ENCODE measurements at places on chromosomes 5 and 9.

- DNase-seq = no peak
Observed at GRCh38 chr5:67802766-67803165, 412.8 kb upstream of the PIK3R1 start.

GRCh38 chr5:28468166-28468565 is 1429.8 kb upstream of the CDH9 start:
- DNase-seq = no peak

DNA sequence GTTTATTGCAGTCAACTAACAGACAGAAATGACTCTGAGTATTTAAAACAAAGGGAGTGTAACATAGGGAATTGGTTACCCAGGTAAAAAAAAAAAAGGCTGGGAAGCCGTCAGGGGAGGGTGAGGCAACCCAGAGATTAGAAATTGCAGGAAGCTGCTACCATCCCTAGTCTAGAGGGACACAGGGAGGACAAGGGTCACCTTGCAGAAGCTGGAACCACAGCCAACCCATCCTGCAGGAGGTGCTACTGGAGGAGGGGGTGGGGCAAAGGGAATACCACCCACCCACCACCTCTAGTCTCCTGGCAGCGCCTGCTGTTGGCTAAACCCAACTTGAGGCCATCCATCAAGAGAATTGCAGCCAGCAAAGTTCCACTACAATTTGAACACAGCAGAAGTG is 6.5 kb downstream of the CAST start:
- DNase-seq = no peak

- no peak for DNase-seq
Observed at GRCh38 chr9:121674952-121675351, 23.5 kb downstream of the DAB2IP start.

DNA sequence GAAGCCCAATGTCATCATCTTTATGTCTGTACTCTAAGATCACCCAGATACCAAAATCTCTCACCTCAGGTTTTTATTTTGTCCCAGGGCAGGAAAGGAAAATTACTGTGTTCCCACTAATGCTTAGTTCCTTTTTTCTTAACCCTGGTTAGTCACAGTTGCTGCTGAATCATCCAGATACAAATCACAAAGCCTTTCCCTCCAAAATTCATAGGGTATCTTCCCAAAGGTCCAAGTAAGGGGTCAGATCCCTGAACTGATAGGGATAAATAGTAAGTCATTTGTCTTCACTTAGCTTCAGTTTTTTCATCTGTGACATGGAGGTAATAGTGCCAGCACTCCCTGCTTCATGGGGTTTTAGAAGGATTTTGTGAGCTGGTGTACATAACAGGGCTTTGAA is 2.2 kb downstream of the PLCXD3 start:
- DNase-seq = no peak

- DNase-seq = no peak
Observed at GRCh38 chr9:105093685-105094084, 150.8 kb upstream of the SLC44A1 start.

DNA sequence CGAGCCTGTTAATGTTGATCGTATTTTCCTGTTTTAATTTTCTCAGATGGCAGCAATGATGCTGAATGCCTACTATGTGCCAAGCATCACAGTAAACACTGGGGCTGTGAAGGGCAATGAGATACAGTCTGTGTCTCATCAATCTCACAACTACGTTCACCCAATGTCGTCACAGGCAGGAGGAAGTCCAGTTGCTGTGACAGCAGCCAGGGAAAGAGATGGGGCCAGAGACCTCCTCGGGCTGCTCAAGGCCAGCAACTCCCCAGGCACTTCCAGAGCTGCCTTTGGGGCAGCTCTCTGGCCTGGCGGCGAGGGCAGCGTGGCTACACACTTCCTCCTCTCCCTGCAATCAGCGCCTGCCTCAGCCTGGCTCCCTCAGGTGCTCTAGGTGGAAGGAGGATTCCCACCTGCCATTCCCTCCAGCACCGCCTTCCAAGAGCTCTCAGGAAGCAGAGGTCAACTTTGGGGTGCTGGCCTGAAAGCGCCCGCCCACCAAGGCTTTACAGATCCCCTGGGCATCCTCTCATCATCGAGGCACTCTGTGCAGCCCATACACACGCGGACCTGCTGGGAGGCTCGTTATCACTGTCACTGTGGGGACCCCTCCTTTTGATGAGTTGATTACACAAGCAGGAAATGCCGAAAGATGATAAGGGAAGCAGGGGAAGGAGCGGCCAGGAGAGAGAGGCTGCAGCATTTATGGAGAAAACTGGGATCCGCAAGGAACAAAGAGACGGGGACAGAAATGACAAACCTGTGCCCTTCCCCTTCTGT is 159.2 kb downstream of the ZDHHC21 start:
- DNase-seq = no peak

GRCh38 chr5:149628221-149628620 is 46.9 kb downstream of the ARHGEF37 start:
- no peak for DNase-seq

- no peak for DNase-seq
Observed at GRCh38 chr9:103755441-103755840, 338.7 kb upstream of the SMC2 start.

DNA sequence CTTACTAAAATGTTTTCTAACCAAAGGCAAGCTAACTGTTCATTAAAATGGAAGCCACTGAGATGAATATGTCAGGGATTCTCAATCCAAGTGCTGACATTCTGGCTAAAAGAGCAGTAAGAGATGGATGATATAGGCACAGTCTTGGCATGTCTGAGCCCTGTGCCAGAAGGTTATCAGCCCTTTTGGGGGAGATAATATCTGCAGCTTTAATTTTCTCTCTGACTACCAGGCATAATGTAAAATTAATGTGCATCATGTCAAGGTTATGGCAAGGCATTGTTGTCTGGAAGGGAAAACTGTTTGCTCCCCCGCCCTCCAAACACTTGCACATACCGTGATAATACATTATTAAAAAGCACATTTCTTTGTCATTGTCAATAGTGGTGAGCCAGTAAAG is 609.8 kb downstream of the ZNF608 start:
- no peak for DNase-seq

DNA sequence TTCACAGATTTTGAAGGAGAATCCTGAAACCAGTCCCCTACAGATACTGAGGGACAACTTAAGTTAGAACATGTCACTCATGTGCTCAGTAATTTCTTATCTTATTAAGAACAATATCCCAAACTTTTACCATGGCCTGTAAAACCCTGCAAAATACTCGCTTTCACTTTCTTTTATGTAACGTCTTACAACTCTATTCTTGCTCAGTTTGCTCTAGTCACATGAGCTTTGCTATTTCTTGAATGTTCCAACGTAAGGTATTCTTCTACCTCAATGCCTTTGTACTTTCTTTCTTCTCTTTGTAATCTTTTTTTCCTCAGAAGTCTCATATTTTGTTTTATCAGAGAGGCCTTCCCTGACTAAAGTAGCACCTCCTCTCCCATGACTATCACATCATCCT is 14.1 kb downstream of the TMEM38B start:
- no peak for DNase-seq

- DNase-seq = no peak
Observed at GRCh38 chr9:130713286-130713960, 19.8 kb downstream of the EXOSC2 start.

DNA sequence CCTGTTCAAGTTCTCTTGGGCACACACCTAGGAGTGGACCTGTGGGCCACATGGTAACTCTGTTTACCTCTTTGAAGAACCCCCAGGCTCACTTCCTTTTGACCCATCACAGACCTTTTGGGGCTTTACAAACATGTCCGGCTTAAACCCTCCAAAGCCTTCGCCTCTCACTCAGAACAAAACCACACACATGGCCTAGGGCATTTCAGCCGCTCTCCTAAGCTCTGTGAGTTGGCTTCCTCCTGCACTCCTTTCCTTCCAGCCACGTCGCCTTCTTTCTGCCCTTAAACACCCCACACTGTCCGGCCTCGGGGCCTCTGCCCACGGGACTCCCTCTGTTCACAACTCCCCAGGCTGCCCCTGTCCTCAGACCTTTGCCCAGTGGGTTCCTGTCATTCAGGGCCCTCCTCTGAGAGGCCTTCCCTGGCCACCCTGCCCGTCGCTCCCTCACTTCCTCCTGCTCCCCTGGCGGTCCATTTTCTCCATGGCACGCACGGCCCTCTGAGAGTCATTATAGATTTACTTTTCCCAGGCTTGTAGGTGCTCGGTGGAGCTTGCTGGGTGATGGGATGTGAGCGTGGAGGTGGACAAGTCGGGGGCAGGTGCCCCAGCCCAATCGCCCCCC is 1.9 kb downstream of the DOK3 start:
- no peak for DNase-seq

GRCh38 chr5:130546211-130546610 is 618.8 kb downstream of the HINT1 start:
- DNase-seq = no peak

- no peak for DNase-seq
Observed at GRCh38 chr9:115628426-115628825, 510.5 kb upstream of the TNC start.

DNA sequence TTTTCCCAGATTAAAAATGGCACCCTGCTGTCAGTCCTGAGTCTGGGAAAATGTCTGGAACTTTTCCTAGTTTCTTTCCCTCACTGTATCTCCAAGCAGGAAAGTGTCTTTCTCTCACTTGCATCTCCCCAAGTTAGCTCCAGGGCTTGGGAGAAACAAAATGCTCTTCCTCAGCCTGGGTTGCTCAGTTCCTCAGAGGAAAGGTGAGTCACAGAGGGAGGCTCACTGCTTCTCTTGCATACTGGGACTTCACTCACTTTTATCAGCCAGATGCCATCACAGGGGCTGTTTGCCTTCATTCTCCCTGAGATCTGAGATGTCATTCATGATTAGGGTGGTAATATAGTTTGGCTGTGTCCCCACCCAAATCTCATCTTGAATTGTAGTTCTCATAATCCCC is 519.9 kb downstream of the SEMA5A start:
- DNase-seq = no peak

- DNase-seq = no peak
Observed at GRCh38 chr9:107542411-107543157, 53.0 kb upstream of the KLF4 start.

DNA sequence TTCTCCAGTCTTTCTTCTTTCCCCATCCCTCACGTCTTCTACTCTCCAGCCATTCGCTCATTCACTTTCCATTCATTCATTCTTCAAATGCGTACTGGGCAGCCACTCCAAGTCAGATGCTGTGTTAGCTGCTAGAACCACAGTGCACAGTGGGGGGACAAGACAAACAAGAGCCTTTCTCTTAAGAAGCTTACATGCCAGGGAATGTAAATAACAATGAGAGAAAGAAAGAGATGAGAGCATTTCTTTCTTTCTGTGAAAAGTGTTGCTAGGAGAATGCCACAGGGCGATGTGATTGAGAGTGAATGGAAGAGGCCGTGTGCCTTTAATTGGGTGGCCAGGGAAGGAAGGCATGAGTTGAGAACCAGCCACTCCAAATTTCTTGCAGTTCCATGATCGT is 46.3 kb upstream of the SMIM23 start:
- no peak for DNase-seq

- DNase-seq = no peak
Observed at GRCh38 chr9:5499889-5500398, 10.4 kb upstream of the PDCD1LG2 start.

- no peak for DNase-seq
Observed at GRCh38 chr9:13263511-13263910, 16.0 kb downstream of the MPDZ start.

GRCh38 chr9:88898039-88898720 is 93.1 kb upstream of the S1PR3 start:
- no peak for DNase-seq

Data from activated CD8-positive, alpha-beta memory T cell treated with anti-CD3 and anti-CD28 coated beads, Interleukin-2, amount 50 U/mL, for 4 hours (primary cell).